ENCODE measurements at places on chromosomes 1 and 21. TPM values are rescaled to one million over a fixed set of nuclear protein-coding genes. Genes with fewer than 3 reads are reported as not detected.

The RABIF gene
- 8.1 TPM for total RNA-seq

The PLEKHM2 gene
- 63.8 TPM for total RNA-seq

The L1TD1 gene
- total RNA-seq: not detected

The CCDC181 gene
- 0.54 TPM for total RNA-seq

The SELENON gene
- total RNA-seq: 39.3 TPM

The PLPPR4 gene
- total RNA-seq: not detected

The USF1 gene
- total RNA-seq: 134 TPM

The PIK3R3 gene
- total RNA-seq: 3.5 TPM

GRCh38 chr1:149844101-149844500 is 55.3 kb upstream of the BOLA1 start:
- no peak for DNase-seq

GRCh38 chr21:35563885-35564451 is 496.4 kb downstream of the SETD4 start:
- DNase-seq: no peak

- DNase-seq: no peak
Measured at GRCh38 chr1:116666187-116667077, 1.1 kb downstream of the IGSF3 start.

GRCh38 chr1:104979651-104980050 is 1230.0 kb downstream of the AMY1C start:
- no peak for DNase-seq

DNA sequence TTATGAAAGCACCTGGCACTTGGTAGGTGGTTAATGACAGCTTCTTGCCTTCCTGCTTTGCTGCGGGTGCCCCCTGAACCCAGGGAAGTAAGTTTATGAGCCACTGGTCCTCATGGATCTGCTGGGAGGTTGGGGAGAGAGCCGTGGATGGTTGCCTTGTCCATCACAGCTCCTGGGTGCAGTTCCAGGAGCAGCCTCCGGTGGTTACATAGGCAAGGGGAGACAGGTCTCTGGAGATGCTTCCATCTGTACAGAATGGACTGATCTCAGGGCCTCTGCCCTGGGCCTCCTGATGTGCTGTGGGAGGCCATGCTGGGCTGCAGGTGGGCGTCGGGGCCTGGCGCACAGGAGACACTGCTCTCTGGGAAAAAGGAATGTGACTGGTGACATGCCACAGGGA is 31.6 kb upstream of the ARHGEF10L start:
- no peak for DNase-seq

- DNase-seq: no peak
Measured at GRCh38 chr21:32425628-32426027, 13.1 kb downstream of the EVA1C start.

DNA sequence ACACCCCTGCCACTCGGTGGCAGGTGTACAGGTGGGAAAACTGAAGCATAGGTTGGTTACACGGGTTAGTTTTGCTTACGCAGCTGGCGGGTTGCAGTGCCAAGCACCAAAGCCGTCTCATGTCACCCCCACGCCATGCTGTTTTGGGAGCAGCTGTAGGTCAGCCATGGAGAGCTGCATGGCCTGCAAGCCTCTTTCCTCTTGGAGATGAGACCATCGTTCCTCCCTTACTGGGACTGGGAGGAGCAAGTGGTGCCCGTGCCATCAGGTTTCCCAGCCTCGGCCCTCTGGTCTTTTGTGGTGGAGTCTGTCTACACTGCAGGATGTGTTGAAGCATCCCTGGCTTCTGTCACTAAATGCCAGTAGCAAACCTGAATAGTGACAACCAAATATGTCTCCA is 46.9 kb downstream of the AJAP1 start:
- no peak for DNase-seq

DNA sequence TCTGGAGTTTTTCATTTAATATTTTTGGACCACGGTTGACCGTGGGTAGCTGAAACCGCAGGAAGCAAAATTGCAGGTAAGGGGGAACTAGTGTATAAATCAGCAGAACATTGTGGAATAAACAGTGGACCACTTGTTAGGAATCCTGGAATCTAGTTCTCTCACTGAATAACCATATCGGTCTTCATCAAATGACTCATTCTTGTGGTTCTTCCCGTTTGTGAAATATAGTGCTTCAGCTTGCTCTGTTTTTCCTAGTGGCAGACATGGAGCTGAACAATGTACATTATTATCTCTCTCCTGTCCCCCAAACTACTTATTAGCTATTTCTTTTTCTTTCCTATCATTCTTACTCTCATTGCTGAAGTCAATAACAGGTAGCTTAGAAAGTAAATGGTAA is 61.9 kb downstream of the HSPA13 start:
- DNase-seq: no peak

GRCh38 chr1:39694026-39694425 is 2.8 kb upstream of the HPCAL4 start:
- DNase-seq: no peak

DNA sequence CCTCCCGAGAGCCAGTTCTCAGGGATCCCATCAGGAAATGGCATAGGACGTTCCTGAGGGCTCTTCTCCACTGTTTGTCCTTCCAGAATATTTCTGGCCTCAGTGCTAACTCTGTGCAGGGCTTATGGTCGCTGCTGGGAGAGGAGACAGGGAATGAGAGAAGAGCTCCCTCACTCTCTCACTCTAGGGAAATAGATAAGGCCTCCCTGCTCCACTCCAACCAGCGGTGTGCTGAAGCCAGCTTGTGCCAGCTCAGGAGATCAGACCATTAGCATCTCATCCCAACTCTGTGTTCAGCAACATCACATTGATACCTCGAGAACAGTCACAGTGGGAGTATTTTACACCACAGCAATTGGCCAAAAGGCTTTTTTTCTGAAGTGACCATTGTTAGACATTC is 49.2 kb upstream of the ZC3H12A start:
- no peak for DNase-seq

DNA sequence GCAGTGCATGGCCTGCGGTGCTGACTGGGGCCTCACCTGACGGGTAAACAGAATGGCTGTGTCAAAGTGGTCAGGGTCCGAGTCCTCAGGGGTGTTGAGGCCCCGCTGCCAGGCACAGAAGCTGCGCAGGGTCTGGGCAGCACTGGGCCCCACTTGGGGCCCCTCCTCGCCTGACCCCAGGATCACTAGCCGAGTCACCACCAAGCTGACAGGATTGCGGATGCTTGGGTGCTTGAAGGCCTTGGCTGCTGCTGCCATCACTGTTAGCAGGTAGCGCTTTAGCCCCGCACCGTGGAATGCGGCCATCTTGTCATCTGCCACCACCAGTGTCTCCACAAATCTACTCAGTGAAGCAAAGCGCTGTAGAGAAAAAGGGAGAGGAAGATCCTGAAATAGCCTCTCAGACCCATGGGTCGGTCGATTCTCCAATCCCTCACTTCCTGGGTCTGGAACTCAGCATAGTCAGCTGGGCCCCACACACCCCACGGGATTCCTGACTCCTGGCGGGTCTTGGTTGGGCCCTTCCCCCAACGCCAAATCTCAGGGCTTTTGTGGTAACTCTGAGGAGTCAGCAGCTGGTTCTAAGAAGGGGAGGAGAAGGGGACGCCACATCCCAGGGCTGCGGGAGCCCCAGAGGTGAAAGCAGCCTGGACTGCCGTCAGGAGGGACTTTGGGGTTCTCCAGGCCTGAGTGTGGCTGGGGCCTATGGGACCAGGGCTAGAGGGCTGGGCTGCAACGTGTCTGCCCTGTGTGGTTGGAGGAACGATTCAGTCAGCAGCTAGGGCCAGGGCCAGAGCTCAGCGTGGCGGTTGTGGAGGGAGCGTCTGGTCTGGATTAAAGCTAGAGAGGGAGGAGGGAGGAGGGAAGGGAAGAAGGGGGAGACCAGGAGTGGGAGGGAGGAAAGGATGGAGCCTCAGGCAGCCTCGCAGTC is 2.1 kb downstream of the ADAMTS4 start:
- no peak for DNase-seq

DNA sequence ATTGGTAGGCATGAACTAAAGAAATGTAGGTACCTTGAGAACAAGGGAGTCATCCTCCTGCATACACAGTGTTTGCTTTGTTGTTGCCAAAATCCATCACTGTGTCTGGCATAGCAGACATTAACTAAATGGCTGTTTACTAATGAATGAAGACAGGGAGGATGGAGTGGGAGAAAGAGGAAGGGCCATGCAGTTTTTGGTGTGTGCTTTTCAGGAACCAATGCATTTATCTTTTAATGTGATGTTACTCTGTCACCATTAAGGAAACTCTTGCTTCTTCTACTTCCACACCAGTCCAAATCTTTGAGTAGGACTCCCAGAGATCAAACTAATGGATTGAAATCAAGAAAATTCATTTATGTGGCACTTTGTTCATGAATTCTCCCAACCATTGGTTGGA is 55.6 kb upstream of the DUSP10 start:
- DNase-seq: no peak

GRCh38 chr1:151221616-151222015 is 23.3 kb downstream of the PIP5K1A start:
- no peak for DNase-seq

- DNase-seq: no peak
Measured at GRCh38 chr1:1210726-1211540, 3.0 kb downstream of the TNFRSF4 start.

GRCh38 chr1:154578058-154578418 is 10.5 kb downstream of the CHRNB2 start:
- DNase-seq: no peak

DNA sequence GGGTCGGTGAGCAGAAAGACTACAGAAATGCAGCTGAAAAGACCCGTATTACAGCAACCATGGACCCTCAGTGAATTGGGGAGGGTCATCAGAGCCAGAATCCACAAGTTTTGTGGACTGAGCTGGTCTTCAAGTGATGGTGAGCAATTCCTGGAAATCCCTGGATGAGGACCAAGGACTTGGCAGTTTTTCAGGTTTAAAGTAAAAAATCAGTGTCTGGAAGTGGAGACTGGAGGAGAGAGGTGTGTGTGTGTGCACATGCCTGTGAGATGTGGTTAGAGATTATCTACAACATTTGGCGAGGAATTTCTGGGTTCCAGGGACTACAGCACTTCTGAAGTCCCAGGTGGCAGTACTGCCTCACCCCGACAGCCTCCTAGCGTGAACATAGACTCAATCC is 56.4 kb downstream of the KIRREL1 start:
- DNase-seq: no peak

- DNase-seq: no peak
Measured at GRCh38 chr1:14875524-14876509, 277.3 kb downstream of the KAZN start.

- no peak for DNase-seq
Measured at GRCh38 chr21:35730325-35730724, 330.0 kb downstream of the SETD4 start.

- DNase-seq: no peak
Measured at GRCh38 chr1:169072945-169073725, 33.4 kb upstream of the ATP1B1 start.

DNA sequence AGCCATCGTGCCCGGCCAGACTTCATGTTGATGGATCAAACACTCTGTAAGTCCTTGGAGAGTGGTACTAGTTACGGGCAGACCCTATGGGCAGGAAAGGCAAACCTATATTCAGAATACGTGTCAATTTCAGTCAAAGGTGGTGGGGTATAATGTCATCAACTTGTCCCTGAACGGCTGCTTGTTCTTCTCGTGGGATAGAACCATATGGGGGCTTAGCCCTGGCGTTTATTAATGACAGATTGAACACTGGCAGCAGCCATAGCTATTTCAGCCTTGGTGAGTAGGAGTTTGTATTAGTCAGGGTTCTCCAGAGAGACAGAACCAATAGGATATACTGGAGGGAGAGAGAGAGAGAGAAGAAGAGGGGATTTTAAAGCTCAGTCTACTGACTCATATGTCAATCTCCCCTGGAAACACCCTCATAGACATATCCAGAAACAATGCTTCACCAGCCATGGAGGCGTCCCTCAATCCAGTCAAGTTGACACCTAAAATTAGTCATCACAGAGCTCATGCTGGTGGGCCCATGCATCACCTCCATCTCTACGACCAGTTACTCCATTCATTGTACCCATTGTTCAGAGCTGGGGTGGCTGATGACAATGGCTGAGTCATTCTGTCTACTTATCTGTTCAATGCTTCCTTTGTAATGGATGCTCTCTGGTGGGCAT is 16.1 kb upstream of the AQP10 start:
- no peak for DNase-seq

All from hematopoietic multipotent progenitor cell (in vitro differentiated cells).